Gastrocnemius medialis (tissue), 4 donors: ENCODE measurements at places on chromosomes 12 and 14.

- peaks cover 63% of the 10 kb centered on the region for H3K4me1 ChIP-seq
- H3K4me3 ChIP-seq, result no peak overlapping the region
- no peaks in the 10 kb centered on the region for H3K27me3 ChIP-seq
- peak overlapping the region; percentile 93 for H3K27ac ChIP-seq
- no peaks in the 10 kb centered on the region for H3K36me3 ChIP-seq
- DNase-seq, result peak; percentile 64
These were observed 102.9 kb downstream of the DPF3 start for GRCh38 chr14:72790887-72791566.

- no peak for DNase-seq
- H3K27ac ChIP-seq, result no peak overlapping the region
- H3K36me3 ChIP-seq, result no peaks in the 10 kb centered on the region
- peaks cover 11% of the 10 kb centered on the region for H3K27me3 ChIP-seq
- peaks cover 17% of the 10 kb centered on the region for H3K4me1 ChIP-seq
- H3K4me3 ChIP-seq, result no peak overlapping the region
These were observed 5.7 kb downstream of the NTF3 start for GRCh38 chr12:5437589-5437988.

GRCh38 chr14:68794851-68795596, 2.2 kb upstream of the ZFP36L1 start:
- H3K36me3 ChIP-seq, result no peaks in the 10 kb centered on the region
- H3K4me1 ChIP-seq, result peaks cover 4% of the 10 kb centered on the region
- DNase-seq, result peak; percentile 52
- H3K4me3 ChIP-seq, result peak overlapping the region; percentile 85
- H3K27me3 ChIP-seq, result no peaks in the 10 kb centered on the region

GRCh38 chr12:103114296-103115055, 157.0 kb downstream of the ASCL1 start:
- no peaks in the 10 kb centered on the region for H3K27me3 ChIP-seq
- H3K27ac ChIP-seq, result no peak overlapping the region
- no peak overlapping the region for H3K4me3 ChIP-seq
- no peak for DNase-seq
- no peaks in the 10 kb centered on the region for H3K36me3 ChIP-seq

DNA sequence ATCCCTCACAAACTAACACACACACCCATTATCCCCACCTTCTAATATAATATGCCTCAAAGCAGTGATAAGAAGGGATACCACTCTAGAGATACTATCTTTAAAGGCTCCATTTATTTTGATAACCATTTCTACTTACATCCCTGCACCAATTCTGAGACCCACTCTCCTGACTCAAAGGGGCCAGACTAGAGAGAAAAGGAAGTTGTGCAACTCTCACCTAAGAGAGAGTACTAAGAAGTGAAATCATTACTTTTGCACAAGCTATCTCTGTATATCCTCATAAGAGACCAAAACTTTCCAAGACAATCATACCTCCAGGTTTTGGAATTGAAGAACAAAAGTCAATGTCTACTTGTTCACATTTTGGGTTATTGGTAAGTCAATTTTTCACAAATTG, 45.4 kb upstream of the USP15 start:
- no peak overlapping the region for H3K4me3 ChIP-seq
- no peaks in the 10 kb centered on the region for H3K36me3 ChIP-seq
- H3K27ac ChIP-seq, result no peak overlapping the region
- no peaks in the 10 kb centered on the region for H3K27me3 ChIP-seq
- no peak for DNase-seq

GRCh38 chr12:113366827-113367226, 8.4 kb downstream of the PLBD2 start:
- peak; percentile 80 for DNase-seq
- no peak overlapping the region for H3K4me3 ChIP-seq
- H3K4me1 ChIP-seq, result peaks cover 13% of the 10 kb centered on the region
- no peaks in the 10 kb centered on the region for H3K36me3 ChIP-seq

DNA sequence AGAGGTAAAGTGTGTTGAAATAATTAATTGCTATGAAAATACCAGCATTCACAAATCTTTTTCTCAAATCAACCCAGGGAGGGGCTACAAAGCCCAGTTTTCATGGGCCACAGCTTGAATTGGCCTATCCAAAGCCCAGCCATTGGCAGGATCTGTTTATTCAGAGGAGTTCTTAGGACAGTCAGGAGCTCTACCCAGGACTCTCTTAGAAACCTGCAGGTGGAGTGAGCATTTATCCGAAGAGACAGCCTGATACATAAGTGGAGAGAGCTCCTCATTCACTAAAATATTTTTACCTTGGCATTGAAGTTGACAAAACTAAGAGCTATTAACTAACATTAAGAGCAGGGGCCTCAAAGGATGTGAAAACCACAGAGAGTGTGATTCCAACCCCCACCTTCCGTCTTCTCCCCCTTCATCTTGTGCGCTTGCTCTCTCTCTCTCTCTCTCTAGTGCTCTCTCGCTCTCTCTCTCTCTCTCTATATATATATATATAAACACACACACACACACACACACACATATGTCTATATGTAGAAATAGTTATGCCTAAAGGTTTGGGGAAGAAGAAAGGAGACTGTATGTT, 315.5 kb downstream of the SNAPC1 start:
- H3K27me3 ChIP-seq, result no peaks in the 10 kb centered on the region
- H3K4me3 ChIP-seq, result no peak overlapping the region
- H3K4me1 ChIP-seq, result no peaks in the 10 kb centered on the region
- H3K36me3 ChIP-seq, result no peaks in the 10 kb centered on the region
- no peak overlapping the region for H3K27ac ChIP-seq
